ENCODE measurements at places on chromosomes 6 and 20.

DNA sequence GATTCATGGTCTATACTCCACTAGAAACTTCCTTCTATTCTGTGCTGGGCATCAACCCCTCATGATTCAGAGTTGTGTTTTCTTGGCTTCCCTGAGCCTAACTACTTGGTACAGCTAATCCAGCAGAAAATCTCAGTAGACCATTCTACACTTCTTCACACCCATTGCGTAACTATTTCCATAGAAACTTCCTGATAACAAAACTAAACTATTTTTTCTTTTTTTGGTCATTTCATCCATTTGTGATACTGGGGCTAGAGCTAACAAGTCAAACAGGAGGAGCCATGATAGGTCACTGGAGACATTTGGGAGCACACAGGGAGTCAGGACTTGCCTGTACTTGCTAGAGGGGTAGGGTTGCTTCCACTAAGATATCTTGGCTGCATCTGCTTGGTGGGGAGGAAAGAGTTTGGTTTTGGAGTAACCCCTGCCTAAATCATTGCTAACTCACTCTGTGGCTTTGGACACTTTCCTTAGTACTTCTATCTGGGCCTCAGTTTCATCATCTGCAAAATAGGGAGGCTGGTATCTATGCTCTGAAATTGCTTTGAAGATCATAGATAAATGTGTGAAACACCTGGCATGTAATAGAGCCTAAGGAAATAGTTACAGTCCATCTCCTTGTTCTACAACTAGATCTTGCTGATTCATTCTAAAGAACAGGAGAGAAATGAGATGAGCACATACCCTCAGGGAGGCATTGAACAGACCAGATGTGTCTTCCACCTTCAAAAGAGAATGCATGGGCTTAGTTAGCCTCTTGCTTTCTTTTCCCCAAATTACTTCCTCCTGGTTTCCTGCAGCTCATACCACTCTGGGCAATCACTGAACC is 127.9 kb upstream of the ADGRF1 start:
- no peak for DNase-seq

- DNase-seq = no peak
Measured at GRCh38 chr6:71474942-71475341, 186.3 kb downstream of the OGFRL1 start.

GRCh38 chr6:158907931-158908330 is 88.8 kb upstream of the EZR start:
- DNase-seq = no peak

GRCh38 chr6:126886106-126886505 is 232.4 kb upstream of the RSPO3 start:
- no peak for DNase-seq

DNA sequence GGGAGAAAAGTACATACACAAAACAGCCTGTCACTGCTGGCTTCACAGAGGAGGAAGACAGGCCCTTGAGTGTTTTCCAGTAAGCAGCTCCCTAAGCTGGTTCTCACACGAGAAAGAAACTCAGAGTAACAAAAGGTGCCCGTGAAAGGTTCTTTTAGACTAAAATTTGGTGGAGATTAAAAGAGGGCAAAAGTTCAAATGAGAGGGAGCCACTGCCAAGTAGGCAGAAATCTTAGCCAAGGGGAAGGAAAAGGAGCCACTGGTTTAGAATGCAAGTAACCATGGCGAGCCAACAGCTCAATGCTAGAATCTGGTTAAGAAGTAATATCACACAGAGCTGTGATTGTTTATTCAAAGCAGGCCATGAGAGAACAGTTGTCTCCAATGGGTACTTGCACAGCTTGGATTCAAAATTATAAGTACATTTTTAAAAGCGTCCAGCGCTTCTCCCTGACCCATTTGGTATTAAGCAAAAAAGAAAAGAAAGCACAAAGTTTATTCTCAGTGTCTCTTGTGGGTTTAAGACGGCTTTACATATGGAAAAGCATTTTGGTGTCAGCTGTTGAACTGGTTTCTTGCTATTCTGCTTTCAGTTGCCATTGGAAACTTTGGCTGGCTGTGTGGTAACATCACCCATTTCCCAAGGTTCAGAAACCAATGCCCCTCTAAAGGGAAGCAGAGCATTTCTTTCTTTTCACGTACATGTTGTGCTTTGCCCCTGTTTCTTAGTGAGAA is 648.5 kb downstream of the RNF144B start:
- no peak for DNase-seq

- DNase-seq = no peak
Measured at GRCh38 chr6:129331450-129332138, 378.4 kb downstream of the ARHGAP18 start.

- DNase-seq = no peak
Measured at GRCh38 chr20:1517010-1517409, 25.8 kb upstream of the SIRPB2 start.

- no peak for DNase-seq
Measured at GRCh38 chr6:5732496-5732895, 274.2 kb downstream of the NRN1 start.

GRCh38 chr6:2433711-2434110 is 188.3 kb upstream of the GMDS start:
- DNase-seq = no peak

- DNase-seq = no peak
Measured at GRCh38 chr6:54419885-54420284, 111.6 kb downstream of the TINAG start.

GRCh38 chr6:54698974-54699373 is 147.6 kb upstream of the FAM83B start:
- DNase-seq = no peak

GRCh38 chr20:63808964-63809674 is 21.9 kb downstream of the ZBTB46 start:
- no peak for DNase-seq

GRCh38 chr6:81252231-81252630 is 500.2 kb downstream of the TENT5A start:
- DNase-seq = no peak

GRCh38 chr6:141050471-141050870 is 1082.3 kb upstream of the GJE1 start:
- no peak for DNase-seq

DNA sequence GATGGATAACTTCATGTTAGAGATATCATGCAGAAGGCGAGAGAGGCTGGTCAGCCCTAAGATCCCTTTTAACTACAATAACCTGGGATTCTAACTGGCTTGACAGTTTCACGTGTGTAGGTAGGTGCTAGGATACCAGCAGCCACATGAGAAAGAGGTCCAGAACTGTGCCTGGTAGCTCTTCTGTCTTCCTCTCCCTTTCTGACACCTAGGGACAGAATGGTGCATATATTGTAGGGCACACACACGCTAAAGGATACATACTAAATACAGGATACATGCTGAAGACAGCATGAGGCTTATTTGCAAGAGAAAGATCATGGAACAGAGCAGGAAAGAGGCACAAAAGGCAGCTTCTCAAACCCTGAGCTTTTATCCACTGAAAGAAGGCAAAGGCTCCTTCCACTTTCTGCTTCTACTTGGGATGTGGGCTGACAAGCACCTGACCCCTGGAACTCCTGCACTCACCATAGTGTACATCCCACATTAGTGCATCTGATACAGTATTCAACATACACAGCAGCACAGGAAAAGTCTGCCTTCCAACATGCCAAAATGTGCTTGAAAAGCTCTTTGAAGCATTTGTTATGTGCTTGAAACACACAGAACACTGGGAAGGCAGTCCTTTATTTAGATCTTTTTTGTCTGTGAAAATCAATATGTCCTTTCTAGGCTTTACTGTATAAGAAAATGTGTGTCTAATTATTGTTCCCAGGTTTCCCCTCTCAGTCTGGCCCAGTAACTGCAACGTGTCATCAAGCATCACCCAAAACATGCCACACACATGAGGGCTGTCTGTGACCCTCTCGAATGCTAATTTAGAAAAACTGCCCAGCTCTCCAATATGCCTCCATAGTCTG is 3.2 kb downstream of the SLC22A23 start:
- no peak for DNase-seq

DNA sequence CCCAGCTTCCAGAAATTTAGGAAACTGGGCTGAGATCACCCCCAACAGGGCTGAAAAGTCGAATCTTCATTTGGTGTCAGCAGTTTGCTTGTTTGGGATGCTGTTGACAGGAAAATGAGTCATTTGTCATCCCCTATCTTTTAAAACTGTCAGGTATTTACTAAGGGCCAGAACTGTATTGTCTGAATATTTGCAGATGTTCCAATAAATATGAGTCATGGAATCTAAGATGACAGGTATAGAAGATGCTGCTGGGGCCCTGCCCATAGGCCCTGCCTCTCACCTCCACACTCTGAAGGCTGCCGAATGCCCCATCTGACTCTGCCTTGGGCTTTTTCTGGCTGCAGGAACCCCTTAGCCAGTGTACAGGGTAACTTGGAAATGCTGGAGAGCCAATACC is 3.9 kb downstream of the ETV7 start:
- DNase-seq = no peak

- DNase-seq = no peak
Measured at GRCh38 chr6:109117346-109118035, 22.2 kb downstream of the CEP57L1 start.

DNA sequence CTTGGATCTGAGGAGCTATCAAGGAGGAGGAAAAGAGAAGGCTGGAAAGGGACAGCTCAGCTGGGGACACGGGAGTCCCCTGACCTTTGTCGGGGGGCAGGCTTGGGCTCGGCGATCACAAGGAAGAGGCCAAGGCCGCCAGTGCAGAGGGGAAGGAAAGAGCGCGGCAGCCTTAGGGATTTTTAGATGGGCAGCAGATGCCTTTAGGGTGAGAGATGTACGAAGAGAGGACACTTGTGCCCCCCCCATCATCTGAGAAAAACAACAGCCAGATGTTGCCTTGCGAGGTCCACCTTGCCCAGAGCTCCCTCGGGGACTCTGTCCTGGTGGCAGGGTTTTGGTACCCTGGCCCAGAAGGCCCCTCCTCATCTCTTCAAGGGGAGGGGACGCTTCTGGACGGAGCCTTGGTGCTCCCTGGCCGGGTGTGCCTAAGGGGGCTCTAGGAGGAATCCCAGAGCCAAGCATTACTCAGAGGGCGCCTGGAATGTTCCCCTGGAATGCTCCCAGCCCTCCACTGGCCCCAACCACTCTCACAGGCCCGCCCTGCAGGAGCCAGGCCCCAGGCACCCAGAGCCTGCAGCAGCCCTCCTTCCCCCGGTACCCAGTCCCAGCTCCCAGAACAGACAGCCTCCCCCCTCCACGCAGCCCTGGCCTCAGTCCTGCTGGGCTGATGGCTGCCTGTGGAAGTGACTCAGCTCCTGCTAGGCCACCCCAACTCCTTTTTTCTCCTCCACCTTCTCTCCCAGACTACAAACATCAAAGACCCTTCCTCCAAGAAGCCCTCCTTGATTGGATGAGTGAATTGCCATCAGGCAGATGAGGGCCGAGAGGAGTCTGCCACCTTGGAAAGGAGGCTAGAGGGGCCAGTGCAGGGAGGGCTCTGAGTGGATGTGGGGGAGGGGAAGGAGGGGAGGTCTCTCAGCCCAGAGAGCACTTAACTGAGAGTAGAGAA is 1.8 kb downstream of the ADAM33 start:
- peak; percentile 58 for DNase-seq

DNA sequence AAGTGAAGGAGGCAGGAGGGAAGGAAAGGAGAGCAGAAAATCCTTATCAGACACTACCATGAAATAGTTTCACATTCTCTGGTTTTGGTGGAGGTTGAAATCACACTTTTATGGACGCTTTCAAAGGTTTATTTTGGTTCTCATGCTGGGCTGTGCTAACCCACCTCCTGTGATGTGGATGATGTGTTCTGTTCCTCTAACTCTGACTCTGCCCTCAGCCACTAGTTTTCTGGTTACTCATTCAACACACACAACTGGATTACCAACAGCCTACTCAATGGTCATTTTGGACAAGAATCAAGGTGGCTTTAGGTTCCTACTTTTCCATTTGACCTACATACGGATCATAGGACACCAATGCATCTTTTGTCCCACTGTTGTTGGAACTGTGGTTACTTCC is 522.1 kb upstream of the BTBD3 start:
- no peak for DNase-seq

GRCh38 chr6:137166247-137167098 is 7.0 kb downstream of the IL22RA2 start:
- DNase-seq = no peak

GRCh38 chr20:23121751-23122320 is 35.7 kb upstream of the CD93 start:
- no peak for DNase-seq

DNA sequence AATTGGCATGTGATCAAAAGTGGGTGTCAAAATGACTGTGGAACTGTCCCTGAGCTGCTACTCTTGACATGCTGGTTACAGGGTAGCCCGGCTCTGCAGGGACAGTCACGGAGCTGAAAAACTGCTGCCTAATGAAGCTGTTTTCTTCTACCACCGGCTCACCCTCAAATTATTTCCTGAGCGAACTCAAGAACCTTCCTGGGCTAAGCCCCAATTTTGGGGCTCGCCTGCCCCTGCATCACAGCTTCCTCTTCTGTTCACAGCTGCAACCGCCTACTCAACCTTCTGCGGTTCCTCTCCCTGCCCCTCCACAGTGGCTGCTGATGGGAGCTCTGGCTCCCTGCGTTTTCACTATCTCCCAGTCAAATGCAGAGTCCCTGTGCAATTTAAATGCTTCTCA is 110.8 kb upstream of the MLN start:
- DNase-seq = no peak

DNA sequence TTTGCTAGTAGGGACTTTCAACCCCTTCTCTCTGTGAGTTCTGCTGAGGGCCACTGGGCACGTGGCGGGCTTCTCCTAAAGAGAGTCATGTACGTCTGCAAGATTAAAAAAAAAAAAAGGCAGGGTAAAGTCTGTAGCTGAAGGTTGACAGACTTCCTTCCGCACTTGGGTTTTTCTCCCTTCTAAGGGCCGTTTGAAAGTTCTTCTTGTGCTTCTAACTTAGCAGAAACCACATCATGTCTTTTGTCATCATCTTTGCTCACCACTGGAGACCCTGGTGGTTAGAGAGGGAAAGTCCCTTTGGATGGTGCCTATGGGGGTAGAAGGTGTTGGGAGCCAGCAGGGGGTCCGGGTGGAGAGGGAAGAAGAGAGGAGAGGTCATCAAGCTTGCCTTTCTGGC is 31.4 kb downstream of the PRDM1 start:
- no peak for DNase-seq

GRCh38 chr20:2752567-2753460 is 47.6 kb downstream of the CPXM1 start:
- no peak for DNase-seq

- DNase-seq = no peak
Measured at GRCh38 chr20:57653546-57653900, 33.3 kb upstream of the ZBP1 start.

- DNase-seq = peak; percentile 75
Measured at GRCh38 chr6:32153564-32154513, at the start of gene PPT2. Gene PPT2 (plus strand): TSS chr6:32154141. CDS start chr6:32154595, 454 bp downstream.

DNA sequence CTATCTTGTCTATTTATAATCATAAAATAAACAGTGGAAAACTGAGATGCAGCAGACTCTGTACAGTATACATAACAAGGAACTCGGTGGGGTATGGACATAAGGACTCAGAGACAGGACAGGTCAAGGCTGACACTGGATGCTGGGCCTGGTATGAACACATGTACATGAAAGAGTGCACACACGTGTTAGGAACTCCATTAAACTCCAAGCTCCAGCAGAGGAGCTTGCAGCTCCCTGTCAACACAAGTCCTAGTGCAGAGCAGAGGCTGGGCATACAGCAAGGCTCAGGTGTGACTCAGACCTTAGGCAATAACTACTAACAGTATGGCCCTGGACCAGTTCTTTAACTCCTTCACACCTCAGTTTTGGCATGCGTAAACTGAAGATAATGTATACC is 17.1 kb downstream of the NAPB start:
- no peak for DNase-seq

- no peak for DNase-seq
Measured at GRCh38 chr6:10877871-10878270, 4.0 kb downstream of the GCM2 start.

- no peak for DNase-seq
Measured at GRCh38 chr20:24694157-24694726, 224.8 kb downstream of the SYNDIG1 start.
